ENCODE measurements at places on chromosomes 16 and 17.

DNA sequence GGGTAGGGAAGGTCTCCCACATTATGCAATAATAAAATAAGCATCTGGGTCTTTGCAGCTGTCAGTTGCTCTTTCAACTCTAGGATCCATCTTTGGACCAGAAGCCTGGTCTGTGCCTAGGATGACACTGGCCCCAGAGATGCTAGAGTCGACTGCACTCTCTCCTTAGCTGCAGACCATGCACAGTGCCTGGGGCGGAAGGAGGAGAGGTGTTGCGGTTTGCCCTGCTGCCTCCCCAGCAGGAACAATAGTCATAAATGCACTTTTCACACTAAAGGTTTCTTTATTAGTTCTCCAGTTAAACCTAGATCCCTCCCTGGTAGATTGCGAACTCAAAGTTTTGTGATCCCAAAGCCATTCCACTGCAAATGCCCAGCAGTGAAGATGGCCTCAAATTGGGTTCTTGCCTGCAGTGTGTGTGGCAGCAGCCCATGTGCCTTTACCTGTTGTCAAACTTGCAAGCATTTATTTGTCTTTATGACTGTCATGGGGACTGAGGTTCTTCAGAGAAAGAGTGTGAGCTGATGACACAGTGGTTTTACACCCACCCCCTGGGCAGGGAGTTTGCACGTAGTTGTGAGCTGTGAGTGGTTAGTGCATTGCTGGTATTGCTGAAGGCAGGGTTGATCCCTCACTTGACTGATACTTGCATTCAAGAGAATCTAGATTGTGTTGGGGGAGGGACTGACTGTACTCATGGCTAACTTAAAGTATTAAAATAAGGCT, 10.3 kb downstream of the ATXN1L start:
- peak; percentile 29 for DNase-seq

- DNase-seq, result no peak
Measured at GRCh38 chr17:4004517-4005295, 40.5 kb upstream of the ATP2A3 start.

DNA sequence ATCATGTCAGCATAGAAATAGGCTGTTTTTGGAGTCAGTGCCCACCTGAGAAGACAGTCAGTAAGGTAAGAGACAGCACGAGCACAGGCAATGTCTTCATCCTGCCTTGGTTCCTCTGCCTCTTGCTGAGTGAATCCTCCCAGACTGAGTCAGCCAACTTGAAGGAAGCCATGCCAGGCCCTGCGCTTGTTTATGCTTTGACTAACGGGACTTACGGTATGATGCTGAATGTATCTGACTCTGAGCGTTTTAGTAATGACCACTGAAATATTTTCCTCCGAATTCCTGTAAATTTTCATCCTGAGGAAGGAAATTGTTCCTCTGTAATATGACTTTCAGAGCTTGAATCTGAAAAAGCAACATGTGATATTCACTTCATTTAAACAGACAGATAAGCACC, 18.0 kb downstream of the C17orf67 start:
- no peak for DNase-seq

DNA sequence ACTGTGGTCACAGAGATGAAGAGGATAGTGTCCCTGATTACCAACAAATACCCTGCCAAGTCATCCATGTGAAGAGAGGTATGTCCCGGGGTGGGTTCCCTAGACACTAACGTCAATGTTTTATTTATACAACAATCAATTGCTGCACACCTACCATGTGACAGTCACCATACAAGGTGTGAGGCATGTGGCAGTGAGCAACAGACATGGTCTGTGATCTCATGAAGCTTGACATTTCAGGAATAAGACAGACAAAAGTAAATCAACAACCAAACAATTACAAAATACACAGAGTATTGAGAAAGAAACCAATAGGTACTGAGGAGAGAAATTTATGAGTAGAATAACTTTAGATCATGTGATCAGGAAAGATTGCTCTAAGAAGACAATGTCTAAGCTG, 268.6 kb downstream of the MRTFB start:
- no peak for DNase-seq

- DNase-seq, result peak; percentile 65
Measured at GRCh38 chr17:2029911-2030778, at the start of gene DPH1. Gene DPH1, plus strand, starts transcription at chr17:2030153. Its CDS starts 17 bp downstream, at chr17:2030170.

GRCh38 chr16:8854298-8854948, 14.4 kb downstream of the CARHSP1 start:
- DNase-seq, result no peak

GRCh38 chr16:10408824-10409381, 23.0 kb downstream of the ATF7IP2 start:
- DNase-seq, result no peak

- DNase-seq, result no peak
Measured at GRCh38 chr17:77212833-77213777, 72.3 kb downstream of the SEC14L1 start.

- no peak for DNase-seq
Measured at GRCh38 chr17:44924107-44924544, 8.8 kb upstream of the GFAP start.

GRCh38 chr16:3492356-3492755, 2.9 kb downstream of the C16orf90 start:
- no peak for DNase-seq

GRCh38 chr17:32487473-32488176, 832 bp downstream of the CDK5R1 start:
- DNase-seq, result no peak

DNA sequence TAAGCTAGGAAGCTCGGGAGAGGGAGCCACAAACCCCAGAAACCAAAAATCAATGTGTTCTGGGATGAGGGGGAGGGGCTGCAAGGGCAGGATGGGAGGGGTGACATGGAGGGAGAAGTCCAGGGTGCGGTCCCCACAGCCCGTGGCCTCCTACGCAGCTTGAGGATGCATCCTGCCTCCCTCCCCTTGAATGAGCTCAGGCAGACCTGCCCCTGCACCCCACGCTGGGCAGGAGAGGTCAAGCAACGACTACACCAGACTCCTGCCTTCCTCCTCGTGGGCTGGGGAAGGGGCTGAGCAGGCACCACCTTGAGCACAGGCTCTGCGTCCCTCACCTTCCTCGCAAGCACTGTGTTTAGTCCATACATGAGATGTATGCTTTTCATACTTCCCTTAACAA, 3.9 kb downstream of the ANKRD13B start:
- no peak for DNase-seq

DNA sequence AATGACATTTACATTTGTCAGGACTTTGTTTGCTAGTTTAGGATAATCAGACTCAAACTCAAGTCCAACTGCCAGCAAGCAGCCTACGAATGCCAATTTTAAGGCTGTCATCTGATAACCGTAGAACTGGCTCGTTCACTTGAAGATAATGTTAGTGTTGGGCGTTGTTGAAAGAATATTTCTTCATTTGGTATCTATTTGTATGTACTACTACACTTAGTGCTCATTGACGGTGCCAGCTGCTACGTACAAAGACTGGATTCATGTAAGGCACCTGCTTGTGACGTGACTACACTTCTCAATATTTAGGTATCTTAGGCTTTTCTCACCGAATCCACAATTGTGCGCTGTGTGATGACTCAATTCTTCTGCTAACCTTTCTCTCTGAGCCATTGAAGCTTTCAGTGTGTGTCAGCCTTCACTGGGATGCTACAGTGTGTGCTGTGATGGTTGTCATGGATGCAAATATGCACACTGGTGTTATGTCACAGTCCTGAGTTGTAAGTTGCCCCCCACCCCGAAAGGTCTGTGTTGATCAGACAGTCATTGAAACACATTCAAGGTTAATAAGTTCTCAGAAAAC, 5.7 kb downstream of the ATP2C2 start:
- no peak for DNase-seq

DNA sequence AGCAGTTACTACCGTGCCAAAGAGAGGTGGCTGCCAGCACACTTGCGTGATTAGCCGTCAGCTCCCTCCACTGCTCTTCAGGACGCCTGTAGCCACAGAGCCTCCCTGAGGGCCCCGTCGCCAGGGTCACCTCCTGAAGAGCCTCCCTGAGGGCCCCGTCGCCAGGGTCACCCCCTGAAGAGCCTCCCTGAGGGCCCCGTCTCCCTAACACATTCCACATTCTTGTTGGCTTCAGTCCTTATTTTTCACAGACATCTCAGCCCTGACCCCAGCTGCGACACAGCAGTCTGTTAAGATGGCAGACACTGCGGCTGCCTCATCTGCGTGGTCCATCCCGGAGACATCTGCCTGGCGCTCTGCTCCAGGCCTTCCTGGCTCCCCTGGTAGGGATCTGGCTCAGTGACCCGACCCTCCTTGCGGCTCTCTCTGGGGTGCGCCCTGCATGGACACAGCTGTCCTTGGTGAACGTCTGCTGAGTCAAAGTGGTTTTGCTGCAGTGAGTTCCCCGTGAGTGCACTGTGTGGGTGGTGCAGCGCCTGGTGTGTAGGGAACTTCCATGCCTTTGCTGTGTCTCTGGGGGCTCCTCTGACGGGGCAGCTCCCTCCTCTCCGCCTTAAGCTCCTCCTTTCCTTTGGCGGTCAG, 11.4 kb downstream of the ACSF3 start:
- no peak for DNase-seq

- no peak for DNase-seq
Measured at GRCh38 chr17:39104657-39105056, 46.8 kb downstream of the PLXDC1 start.

DNA sequence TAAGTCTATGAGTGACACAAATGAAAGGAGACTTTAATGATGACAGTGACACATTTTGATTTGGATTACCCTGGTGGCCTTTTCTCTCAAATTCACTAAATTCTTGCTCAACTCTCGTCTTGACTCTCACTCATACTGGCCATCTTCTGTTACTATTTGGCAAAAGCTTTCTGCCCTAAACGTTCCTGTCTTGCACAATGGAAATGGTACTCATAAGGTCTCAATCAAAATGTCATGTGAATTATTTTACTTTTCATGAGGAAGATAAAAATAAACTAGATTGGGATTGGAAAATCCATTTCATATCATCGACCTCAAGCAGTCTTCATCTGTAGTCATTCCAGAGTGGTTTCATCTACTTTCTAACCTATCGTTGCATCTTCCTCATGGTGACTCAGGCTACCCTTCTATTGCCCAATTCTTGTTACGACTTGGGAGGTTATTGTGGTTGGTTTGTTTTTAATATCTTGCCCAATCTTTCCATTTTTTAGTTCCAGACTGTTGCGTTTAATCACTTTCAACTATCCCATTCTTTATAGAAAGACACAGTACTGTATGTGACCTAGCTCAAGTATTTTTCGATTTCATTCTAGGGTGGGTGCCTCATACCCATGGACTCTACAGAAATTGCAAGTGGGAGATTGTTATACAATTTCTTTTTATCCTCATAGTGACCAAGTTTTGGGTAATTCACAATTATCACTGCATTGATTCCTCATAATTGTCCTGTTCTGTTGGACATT, 317.2 kb upstream of the KCNJ16 start:
- no peak for DNase-seq

DNA sequence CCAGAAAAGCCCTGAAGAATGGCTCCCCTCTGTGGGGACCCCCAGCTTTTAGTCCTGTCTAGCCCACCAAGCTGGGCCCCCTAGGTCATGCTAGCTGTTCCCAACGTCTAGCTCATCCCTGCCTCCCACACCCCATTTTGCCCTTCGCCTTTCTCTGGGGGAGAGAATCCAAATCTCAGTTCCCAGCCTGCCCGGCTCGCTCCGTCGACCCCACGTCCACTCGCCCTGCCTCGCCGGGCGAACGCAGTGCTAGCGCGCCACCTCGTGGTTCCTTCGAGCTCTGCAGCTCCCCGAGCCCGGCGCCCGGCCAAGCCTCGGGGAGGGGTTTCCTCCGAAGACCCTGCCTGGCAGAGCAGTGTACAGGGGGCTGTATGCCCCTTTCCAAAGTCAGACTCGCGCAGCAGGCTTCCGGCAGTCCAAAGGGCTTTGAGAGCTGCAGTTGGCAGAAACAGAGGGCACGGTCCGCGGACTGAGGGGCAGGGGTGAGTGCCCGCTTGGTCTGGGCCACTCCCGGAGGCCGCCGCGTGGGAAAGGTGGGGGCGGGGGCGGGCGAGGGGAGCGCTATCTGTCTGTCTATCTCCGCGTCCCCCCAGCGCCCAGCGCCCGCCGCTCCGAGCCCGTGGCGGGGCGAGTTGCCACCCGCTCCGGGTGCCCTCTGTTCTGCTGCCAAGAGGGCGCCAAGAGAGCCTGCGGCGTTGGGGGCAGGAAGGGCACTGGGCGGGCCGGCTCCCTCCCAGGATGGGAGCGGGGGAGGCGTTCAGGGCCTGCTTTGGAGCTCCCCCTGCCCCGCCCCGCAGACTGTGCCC, 1.7 kb upstream of the DLX3 start:
- DNase-seq, result no peak

DNA sequence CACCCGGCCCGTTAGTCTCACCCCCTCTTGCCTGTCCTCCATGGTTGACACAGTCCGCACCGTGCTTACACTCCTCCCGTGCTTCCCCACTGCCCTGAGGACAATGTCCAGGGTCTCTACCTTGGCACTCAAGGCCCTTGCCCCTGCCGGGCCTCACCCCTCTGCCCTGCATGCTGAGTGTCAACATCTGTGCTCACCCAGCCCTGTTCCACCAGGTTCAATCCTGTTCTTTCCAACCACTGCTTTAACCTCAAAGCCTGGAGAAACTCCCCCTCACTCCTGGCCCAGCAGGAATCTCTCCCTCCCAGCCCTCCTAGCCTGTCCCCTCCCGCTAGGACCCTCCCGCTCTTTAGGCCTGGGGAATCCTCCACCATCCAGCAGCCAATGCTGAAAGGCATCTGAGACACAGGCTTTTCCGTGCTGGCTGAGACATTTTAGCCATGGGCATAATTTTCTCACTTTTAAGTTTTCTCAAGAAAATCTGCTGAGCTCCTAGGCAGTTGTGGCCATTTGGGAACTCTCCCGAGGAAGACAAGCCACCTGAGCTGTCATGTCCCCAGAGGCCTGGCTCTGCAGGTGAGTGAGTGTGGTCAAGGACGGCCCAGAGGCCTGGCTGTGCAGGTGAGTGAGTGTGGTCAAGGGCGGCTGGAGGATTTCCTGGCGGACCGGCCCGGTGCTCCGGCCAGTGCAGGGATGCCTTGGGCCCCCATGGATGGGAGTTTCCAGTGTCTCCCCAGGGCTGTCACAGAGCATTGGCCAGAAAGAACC, 10.8 kb upstream of the P2RX1 start:
- DNase-seq, result no peak

GRCh38 chr16:58045096-58045495, 19.5 kb downstream of the MMP15 start:
- no peak for DNase-seq

GRCh38 chr16:9934723-9935508, 247.3 kb downstream of the GRIN2A start:
- DNase-seq, result no peak

DNA sequence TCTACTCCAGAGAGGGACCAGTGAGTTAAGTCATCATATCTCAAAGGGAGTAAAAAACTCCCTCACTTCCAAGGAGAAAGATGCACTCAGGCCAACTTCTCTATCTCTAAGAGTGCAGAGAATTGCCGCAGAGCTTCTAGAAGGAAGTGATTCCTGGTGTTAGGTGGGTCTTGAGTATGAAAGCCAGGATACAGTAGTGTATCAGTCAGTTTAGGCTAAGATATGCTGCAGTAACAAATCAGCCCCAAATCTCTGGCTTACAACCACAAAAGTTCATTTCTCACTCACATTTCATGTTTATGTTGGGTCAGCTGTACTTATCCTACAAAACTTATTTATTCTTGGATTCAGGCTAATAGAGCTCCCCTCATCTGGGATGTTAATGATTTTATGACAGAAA, 106.3 kb downstream of the HS3ST4 start:
- no peak for DNase-seq

Data from NK-92 treated with Interleukin-12 subunit alpha and Interleukin-12 subunit beta, amount 100 ng/mL, for 24 hours (cell line).